ENCODE measurements at places on chromosomes 3 and 15.

DNA sequence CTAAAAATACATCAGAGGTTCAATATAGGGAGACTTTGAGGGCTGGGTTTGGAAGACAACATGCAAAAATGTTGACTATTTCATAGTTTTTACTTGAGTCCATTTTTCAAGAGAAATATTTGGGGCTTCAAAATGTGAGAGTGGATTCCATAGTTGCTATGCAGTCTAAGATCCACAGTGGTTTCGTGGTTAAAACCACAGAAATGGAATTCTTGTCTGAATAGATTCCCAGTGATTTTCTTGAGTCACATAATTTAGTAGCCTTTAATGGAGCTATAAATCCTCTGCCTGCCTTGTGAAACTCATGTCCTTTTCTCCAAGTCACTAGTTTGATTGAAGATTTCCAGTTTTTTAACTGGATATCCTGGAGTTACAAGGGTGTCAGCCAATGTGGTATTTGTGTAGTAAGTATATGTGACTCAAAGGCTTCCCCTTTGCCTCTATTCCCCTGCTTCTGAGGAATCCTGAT, 94.7 kb upstream of the RBMS3 start:
- no peak for DNase-seq

GRCh38 chr15:51969728-51970127, 1.9 kb downstream of the LEO1 start:
- no peak for DNase-seq

DNA sequence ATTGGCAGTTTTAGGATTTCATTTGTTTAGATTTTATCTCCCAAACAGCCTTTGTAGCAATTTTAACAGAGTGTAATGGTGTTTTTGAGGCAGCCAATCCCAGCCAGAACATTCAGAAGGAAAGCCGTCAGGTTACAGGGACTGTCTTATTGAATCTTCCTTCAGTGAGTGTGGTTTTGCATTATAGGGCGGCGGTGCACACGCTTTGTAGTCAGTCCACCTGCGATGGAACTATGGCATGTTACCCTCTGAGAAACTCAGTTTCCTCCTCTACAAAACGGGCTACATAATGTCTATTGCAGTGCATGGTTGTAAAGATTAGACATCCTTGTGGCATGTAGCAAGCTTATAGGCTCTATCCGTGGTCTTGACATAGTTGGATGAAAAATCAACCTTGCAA, 1.0 kb downstream of the LRRC28 start:
- no peak for DNase-seq

- no peak for DNase-seq
Measured at GRCh38 chr3:101943029-101943428, 93.7 kb downstream of the NFKBIZ start.

GRCh38 chr3:77323626-77324025, 283.7 kb downstream of the ROBO2 start:
- DNase-seq = no peak

- peak; percentile 71 for DNase-seq
Measured at GRCh38 chr15:72199721-72200212, 2.2 kb upstream of the GRAMD2A start.

GRCh38 chr3:50658416-50658815, 16.3 kb upstream of the DOCK3 start:
- DNase-seq = peak; percentile 19

DNA sequence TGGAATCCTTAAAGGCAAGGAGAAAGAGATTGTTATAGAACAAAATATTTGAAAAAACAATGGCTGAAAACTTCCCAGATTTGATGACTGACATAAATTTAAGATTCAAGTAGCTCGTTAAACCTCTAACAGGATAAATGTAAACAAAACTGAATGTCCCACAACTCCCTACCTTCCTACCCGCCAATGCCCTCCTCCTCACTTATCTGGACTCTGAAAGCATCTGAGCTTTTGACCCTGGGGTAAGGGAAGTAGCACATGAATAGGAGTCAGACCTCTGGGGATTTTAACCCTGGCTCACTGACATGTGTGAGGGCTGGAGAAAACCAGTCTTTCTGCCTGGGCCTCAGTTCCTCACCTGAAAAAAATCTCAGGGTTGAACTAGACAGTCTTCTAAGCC, 26.9 kb downstream of the CYP19A1 start:
- DNase-seq = no peak

- DNase-seq = no peak
Measured at GRCh38 chr15:101187820-101188636, 63.8 kb downstream of the CHSY1 start.

- DNase-seq = no peak
Measured at GRCh38 chr3:126508564-126508964, 9.0 kb downstream of the UROC1 start.

GRCh38 chr3:13279532-13279910, 140.6 kb downstream of the NUP210 start:
- DNase-seq = no peak

DNA sequence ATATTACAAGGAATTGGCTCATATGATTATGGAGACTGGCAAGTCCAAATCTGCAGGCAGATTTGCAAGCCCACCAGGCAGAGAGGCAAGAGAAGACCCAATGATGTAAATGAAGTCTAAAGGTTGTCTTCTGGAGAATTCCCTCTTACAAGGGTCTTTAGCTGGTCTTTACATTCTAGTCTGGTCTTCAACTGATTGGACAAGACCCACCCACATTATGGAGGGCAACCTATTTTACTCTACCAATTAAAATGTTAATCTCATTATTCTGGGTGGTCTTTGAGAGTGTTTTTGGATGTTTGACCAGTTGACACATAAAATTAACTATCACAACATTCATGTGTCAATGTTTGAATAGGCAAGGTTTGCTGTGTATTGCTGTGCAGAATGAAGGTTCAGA, 28.0 kb upstream of the ATP11B start:
- DNase-seq = no peak

GRCh38 chr3:71251156-71251775, 332.3 kb downstream of the FOXP1 start:
- no peak for DNase-seq

DNA sequence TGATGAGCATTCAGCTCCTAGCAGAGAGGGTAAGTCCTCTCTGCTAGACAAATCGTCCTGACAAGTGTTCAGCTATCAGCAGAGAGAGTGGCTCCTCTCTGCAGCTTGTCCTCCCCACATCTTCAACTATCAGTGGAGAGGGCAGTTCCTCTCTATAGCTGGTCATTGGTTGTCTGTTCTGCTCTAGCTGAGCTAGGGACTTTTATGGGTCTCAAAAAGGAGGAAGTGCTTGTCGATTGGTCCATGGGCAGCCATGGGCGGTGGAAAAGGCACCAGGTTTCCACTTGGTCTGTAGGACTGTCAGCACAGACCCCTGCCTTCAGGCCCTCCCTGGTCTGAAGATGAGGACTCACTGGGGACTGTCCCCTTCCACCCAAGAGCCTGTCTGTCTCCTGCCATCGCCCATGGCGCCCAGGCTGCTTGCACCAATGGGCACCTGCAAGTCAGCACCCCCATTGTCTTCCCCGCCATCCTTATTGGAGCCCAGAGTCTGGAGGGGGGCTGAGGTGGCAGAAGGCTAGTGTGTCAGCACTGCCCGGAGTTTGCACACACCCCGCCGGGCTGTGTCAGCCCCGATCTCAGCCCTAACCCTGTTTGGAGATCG, 264.7 kb downstream of the ZBBX start:
- DNase-seq = no peak

GRCh38 chr3:120203016-120203415, 82.0 kb downstream of the GPR156 start:
- no peak for DNase-seq

GRCh38 chr15:47872208-47872607, 154.9 kb downstream of the SEMA6D start:
- DNase-seq = no peak

DNA sequence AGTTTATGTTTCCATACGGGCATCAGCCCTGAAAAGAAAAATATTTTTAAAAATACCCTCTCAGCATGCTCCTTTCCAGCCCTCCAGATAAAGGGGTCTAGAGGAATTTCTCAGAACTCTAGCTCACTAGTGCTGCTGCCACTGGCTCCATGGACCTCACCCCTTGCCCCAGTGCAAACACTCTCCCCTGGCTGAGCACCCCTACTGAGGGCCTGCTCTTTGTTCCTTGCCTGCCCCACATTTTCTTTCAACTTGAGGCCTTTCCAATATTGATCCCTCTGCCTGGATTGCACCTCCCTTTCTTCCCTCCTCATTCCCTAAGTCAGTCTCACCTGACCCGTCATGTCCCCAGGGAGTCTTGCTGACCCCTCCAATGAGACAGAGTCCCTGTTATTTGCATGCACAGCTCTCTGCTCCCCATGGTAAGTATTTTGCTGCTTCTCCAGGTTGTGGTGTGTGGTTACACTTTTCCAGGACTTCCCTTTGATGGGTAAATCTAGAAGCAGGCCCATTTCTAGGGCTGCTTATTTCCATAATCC, 196.5 kb downstream of the EPHB1 start:
- DNase-seq = no peak

DNA sequence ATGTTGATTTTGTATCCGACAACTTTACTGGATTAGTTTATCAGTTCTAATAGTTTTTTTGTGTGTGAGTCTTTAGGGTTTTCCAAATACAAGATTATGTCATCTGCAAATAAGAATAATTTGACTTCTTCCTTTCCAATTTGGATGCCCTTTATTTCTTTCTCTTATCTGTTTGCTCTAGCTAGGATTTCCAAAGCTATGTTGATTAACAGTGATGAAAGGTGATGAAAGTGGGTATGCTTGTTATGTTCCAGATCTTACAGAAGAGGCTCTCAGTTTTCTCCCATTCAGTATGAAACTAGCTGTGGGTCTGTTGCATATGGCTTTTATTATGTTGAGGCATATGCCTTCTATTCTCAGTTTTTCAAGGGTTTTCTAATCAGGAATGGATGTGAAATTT, 56.4 kb upstream of the CHRNB4 start:
- no peak for DNase-seq

DNA sequence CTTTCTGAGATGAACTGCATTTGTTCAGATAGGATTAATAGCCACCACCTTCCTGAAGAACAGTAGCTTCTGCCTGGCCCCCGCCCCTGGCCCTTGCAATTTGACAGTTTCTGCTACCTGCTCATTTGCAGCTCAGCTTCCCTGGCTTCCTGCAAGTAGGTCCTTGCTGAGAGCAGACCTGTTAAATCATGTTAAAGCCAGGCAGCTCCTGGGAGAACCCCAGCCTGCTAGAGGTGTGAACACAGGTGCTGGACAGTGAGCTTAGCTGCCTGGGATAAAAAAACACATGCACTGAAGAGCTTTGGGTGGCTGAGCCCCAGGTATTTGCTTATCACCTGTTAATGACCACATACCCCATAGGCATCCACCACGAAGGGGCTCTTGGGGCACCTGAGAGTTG, 143.4 kb downstream of the PTPRG start:
- DNase-seq = no peak

DNA sequence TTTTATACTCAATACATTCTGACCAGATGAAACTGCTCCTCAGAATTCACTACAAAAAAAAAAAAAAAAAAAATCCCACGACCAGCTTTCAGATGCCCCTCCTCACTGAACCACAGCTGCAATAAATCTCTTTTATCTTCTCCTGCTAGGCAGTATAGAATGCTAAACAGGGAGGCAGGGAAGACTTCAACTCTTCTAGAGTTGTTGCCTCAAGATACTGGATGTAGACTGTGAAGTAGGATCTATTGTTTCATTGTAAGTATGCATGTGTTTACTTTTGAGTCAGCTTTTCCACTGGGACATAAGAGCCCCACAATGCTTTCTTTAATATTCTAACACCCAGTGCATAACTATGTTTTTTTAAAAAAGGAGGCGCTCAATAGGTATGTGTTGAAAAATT, 401.4 kb downstream of the TBL1XR1 start:
- DNase-seq = no peak

GRCh38 chr15:86935841-86936240, 856.2 kb downstream of the AGBL1 start:
- no peak for DNase-seq

DNA sequence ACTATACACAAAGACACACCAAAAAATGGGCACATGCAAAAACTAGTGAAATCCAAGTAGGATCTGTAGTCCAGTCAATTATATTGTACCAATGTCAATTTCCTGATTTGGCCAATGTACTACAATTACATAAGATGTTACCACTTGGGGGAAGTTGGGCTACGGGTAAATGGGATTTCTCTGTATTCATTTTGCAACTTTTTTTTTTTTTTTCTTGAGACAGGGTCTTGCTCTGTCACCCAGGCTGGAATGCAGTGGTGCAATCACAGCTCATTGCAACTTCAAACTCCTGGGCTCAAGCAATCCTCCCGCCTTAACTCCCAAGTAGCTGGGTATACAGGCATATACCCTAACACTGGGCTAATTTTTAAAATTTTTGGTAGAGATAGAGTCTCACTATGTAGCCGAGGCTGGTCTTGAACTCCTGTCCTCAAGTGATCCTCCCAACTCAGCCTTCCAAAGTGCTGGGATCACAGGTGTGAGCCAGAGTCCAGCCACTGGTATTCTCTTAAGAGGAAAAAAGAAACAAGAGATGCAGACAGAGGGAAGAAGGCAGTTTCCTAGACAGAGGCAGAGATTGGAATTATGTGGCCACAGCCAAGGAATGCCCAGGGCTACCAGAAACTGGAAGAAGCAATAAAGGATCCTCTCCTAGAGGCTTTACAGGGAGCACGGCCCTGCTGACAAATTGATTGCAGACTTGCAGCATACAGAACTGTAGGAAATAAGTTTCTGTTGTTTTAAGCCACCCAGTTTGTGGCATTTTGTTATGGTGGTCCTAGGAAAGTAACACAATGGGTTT, 33.3 kb downstream of the TFDP2 start:
- no peak for DNase-seq

GRCh38 chr3:177351757-177352158, 154.5 kb upstream of the TBL1XR1 start:
- no peak for DNase-seq

GRCh38 chr15:66008940-66009562, 139.8 kb downstream of the RAB11A start:
- DNase-seq = no peak

- DNase-seq = no peak
Measured at GRCh38 chr3:116298151-116298550, 147.1 kb downstream of the LSAMP start.

DNA sequence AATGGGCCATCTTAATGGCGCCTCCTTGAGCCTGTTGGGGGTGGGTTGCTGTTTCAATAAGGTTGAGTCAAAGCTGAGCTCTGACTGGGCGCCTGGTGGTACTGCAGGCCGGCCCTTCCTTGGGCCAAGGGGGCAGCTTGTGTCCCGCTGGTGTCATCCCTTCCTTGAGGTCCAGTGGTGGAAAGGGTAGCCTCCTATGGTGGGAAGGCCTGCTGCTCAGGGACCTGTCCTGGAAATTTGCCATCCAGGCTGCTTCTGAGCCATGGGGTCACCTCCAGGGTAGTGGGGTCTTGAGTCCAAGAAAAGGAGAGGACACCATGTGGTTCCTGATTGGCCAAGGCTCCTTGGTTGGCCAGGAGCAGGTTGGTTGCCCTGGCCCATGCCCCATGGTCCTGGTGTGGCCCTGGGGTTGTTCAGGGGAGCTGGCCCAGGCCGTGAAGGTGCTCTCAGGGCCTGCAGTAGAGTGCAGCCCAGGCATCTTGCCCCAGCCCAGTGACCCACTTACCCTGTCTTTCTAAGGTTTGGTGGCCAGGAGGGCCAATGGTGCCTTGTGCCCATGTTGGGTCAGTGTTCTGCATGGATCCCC, 188.7 kb downstream of the UBE3A start:
- peak; percentile 2 for DNase-seq

- no peak for DNase-seq
Measured at GRCh38 chr3:159418571-159419526, 569.8 kb upstream of the IL12A start.

- DNase-seq = no peak
Measured at GRCh38 chr3:185502987-185503386, 4.2 kb upstream of the TMEM41A start.

All from activated naive CD8-positive, alpha-beta T cell treated with anti-CD3 and anti-CD28 coated beads, Interleukin-2, amount 10 ng/mL, durations not matched to agents 7 days and 5 days (primary cell).